ENCODE measurements at places on chromosomes 6 and 20. TPM values are rescaled to one million over a fixed set of nuclear protein-coding genes. Genes with fewer than 3 reads are reported as not detected.

The BCAS4 gene
- 15.7 TPM for total RNA-seq

The RIPPLY2 gene
- not detected for total RNA-seq

DNA sequence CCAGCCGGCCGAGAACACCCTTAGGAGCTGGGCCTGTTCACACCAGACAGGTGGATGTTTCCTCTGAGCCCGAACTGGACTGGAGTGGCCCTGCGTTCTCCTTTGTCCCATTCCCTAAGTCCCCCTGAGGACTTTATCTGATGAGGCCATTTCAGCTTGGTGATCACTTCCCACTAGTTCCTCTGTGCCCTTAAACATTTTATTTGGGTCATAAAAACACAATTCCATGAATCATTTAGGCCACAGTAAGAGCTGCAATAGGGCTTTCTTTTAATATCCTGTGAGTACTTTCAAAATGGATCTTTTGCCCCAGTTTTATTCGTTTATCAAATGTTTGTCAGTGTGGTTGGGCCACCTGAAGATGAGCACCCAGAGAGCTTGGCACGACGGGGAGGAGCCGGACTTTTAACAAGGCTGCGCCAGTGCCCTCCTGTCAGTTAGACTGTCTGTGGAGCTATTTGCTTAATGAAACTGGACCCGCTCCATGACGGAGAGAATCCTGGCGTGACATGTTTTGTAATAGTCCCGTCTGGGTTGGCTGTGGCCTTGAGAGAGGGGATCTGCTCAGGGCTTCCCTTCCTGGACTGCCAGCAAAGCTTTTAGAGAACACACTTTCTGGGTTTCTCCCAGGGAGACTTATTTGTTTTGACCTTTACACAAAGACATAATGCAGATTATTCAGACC is 53.5 kb downstream of the ZDHHC14 start:
- peaks cover 18% of the 10 kb centered on the region for H3K4me1 ChIP-seq
- H3K36me3 ChIP-seq: no peaks in the 10 kb centered on the region
- H3K27ac ChIP-seq: no peak overlapping the region
- H3K27me3 ChIP-seq: peaks cover 3% of the 10 kb centered on the region

GRCh38 chr6:82701341-82701740 is 337.7 kb downstream of the TPBG start:
- H3K36me3 ChIP-seq: no peaks in the 10 kb centered on the region
- H3K27me3 ChIP-seq: no peaks in the 10 kb centered on the region
- H3K4me3 ChIP-seq: no peak overlapping the region
- H3K4me1 ChIP-seq: no peaks in the 10 kb centered on the region

The FOXQ1 gene
- total RNA-seq: not detected

GRCh38 chr20:43752561-43753301 is 25.9 kb upstream of the GTSF1L start:
- no peaks in the 10 kb centered on the region for H3K27me3 ChIP-seq
- H3K4me1 ChIP-seq: peaks cover 38% of the 10 kb centered on the region
- H3K4me3 ChIP-seq: no peak overlapping the region
- peak overlapping the region; percentile 96 for H3K27ac ChIP-seq
- peak; percentile 47 for DNase-seq

- no peak overlapping the region for H3K4me3 ChIP-seq
- H3K27ac ChIP-seq: no peak overlapping the region
- H3K36me3 ChIP-seq: no peaks in the 10 kb centered on the region
- DNase-seq: no peak
- peaks cover 23% of the 10 kb centered on the region for H3K27me3 ChIP-seq
Observed at GRCh38 chr6:139580592-139581484, 206.4 kb upstream of the CITED2 start.

GRCh38 chr6:79923270-79923669 is 24.1 kb downstream of the ELOVL4 start:
- no peak overlapping the region for H3K4me3 ChIP-seq
- peaks cover 3% of the 10 kb centered on the region for H3K27me3 ChIP-seq
- DNase-seq: no peak
- H3K36me3 ChIP-seq: no peaks in the 10 kb centered on the region

The CRISP2 gene
- total RNA-seq: not detected

- H3K4me1 ChIP-seq: peaks cover 30% of the 10 kb centered on the region
- no peak overlapping the region for H3K27ac ChIP-seq
- H3K36me3 ChIP-seq: peaks cover 7% of the 10 kb centered on the region
- H3K27me3 ChIP-seq: peaks cover 2% of the 10 kb centered on the region
Observed at GRCh38 chr6:167089243-167090142, 33.4 kb upstream of the CCR6 start.

GRCh38 chr6:161414180-161414579 is 140.3 kb upstream of the AGPAT4 start:
- H3K4me3 ChIP-seq: no peak overlapping the region
- H3K36me3 ChIP-seq: no peaks in the 10 kb centered on the region
- no peak for DNase-seq
- peaks cover 9% of the 10 kb centered on the region for H3K27me3 ChIP-seq
- H3K27ac ChIP-seq: no peak overlapping the region

The PTCRA gene
- not detected for total RNA-seq

The BYSL gene
- total RNA-seq: 49.8 TPM

The BCAS1 gene
- not detected for total RNA-seq

GRCh38 chr20:34886122-34886521 is 9.7 kb downstream of the ACSS2 start:
- DNase-seq: no peak
- H3K4me3 ChIP-seq: no peak overlapping the region
- H3K27ac ChIP-seq: no peak overlapping the region
- no peaks in the 10 kb centered on the region for H3K27me3 ChIP-seq
- H3K36me3 ChIP-seq: peaks cover 24% of the 10 kb centered on the region

DNA sequence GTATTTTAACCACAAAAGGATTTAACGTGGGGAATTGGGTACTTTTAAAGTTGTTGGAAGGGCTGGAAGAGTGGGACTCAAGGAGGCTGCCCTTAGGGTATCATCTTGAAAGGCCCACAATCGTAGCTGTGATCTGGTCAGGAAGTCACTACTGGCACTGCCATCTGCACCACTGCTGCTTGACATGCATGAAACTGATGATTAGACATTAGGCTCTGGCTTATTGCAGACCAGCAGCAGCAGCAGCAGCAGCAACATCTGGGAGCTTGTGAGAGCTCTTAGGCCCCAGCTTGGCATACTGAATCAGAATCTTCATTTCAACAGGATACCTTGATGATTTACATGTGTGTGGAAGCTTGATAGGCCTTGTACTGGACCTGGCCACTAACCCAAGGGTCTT is 68.6 kb downstream of the PHF20 start:
- no peak overlapping the region for H3K27ac ChIP-seq
- DNase-seq: no peak
- H3K36me3 ChIP-seq: peaks cover 28% of the 10 kb centered on the region
- peaks cover 17% of the 10 kb centered on the region for H3K4me1 ChIP-seq
- no peak overlapping the region for H3K4me3 ChIP-seq

The TPBG gene
- not detected for total RNA-seq

The TCFL5 gene
- total RNA-seq: 5.5 TPM
